ENCODE measurements at places on chromosomes 16 and 17.
A peak's percentile ranks its signal among the peaks of the same experiment; 100 is the strongest.

DNA sequence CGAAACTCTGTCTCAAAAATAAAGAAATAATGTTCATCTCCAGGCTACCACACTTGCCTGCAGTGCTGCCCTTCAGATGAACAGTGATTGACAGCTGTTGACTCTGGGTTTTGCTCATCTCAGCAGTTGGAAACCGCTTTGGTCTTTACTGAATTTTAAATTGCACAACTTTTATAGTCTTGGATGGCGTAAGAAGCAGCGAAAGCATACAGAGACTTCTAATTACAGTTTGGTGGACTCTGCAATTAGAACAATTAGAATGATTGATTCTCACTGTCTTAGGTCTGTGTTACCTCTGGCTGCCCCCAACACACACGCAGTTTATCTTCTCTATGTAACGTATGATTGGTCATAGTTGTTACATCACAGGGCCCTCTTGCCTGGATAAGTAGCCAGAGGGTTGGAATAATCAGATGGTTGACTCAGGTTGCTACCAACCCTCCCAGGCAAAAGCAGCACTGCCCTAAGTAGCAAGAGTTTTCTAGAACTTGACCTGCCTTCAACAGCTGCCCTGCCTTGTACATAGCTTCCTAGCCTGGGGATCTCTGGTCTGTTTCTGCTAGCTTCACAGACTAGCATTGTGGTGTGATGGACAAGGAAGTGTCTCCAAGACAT lies 1.9 kb upstream of the NAT9 start:
- DNase-seq, result peak; percentile 31

- no peak for DNase-seq
Measured at GRCh38 chr16:71201054-71201453, 29.5 kb downstream of the HYDIN start.

- no peak for DNase-seq
Measured at GRCh38 chr17:83127431-83128160, 48.2 kb downstream of the METRNL start.

DNA sequence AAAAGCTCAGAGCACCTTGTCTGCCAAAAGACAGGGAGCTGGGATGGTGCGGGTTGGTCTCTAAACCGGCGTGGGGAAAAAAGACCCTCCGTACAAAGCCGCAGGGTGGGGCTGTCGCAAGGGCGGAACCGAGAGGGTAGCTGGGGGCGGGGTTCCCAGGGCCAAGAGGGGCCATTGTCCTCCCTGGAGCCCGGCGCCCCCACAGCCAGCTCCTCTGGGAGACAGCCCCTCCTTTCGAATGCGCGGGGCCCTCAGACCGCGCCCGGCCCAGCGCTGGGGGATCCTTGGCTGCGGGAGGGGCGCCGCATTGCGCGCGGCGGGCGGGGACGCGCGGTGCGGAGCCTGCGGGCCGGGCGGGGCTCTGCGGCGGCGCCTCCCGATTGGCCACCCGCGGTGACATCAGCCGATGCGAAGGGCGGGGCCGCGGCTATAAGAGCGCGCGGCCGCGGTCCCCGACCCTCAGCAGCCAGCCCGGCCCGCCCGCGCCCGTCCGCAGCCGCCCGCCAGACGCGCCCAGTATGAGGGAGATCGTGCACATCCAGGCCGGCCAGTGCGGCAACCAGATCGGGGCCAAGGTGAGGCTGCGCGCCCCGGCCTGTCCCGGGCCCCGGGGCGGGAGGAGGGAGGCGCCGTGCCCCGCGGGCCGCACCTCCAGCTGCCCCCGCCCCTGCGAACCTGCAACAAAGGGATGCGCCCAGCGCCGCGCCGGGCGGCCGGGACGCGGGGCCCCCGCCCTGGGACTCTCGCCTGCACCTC lies at the start of gene TUBB3:
Gene TUBB3, plus strand, starts transcription at position 459 of the 756 bp plus-strand sequence. Its CDS starts 60 bp downstream, at position 519.
- peak; percentile 77 for DNase-seq

DNA sequence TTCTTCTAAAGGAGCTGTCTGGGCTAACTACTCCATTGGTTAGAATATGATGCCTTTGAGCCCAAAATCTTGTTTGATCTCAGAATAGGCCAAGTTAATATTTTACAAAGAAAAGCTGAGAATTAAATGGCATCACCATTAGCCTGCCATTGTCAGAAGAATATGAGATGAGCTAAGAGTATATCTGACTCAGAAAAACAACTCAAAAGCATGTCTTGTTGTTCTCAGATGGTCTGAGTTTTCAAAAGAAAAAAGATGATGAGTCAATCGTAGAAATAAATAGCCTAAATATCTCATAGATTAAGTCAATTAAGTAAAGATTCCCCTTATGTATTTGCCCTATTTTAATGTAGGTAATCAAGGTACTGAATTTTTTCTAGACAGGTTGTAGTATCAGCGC lies 197.1 kb upstream of the TBX2 start:
- no peak for DNase-seq

- DNase-seq, result no peak
Measured at GRCh38 chr17:47427985-47428384, 102.9 kb upstream of the NPEPPS start.

DNA sequence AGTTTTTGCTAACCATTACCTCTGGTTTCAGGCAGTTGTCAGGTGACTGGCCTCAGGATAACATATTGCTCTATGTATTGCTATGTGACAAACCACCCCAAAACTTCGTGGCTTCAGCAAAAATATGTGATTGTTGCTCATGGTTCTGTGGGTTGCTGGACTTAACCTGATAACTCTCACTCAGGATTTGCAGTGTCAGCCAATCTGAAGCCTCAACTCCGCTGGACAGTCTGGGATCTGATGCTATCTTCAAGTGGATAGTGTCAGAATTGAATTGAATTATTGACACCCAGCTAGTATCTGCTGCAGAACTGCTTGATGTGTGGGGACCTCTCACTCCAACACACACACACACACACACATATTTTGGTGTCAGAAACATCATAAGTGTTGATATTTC lies 34.7 kb upstream of the GUCY2D start:
- peak; percentile 10 for DNase-seq

- DNase-seq, result peak; percentile 95
Measured at GRCh38 chr17:29617125-29617480, 5.6 kb downstream of the CORO6 start.

Data from hematopoietic multipotent progenitor cell treated with erythropoietin and hydrocortisone succinate and interleukin-3 and kit ligand, for 6 days (in vitro differentiated cells).